ENCODE measurements at places on chromosomes 5 and 9.
A peak's percentile ranks its signal among the peaks of the same experiment; 100 is the strongest.

DNA sequence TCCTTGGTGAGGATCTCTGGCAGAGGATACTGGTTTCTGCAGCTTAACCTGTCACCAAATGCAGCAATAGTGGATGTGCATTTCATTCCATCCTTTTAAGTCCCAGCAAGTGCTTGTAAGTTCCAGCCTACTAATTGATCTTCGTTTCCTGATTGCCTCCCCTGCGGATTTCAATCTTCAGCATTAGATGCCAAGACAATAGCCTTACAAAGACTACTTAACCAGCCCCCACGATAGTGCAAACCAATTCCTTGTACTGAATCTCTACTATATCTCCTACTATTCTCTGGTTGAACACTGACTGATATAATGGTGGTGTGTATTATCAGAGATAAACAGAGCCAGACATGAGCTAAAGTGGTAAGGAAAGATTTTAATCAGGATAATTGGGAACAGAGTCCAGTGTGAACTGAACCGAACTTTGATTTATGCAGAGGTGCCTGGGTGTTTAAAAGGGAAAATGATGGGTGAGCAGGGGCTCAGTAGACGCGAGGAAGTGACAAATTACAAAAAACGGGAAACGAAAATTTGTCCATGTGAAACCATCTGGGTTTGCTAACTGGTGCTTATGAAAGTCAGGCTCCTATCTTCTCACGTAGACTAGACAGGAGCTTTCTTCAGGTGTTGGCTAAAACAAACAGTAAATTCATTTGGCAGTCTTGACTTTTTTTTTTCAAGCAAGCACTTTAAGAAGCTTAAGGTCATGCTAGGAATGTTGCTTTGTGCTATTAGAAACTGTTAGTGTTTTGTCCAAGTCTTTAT, 106.9 kb upstream of the ST8SIA4 start:
- DNase-seq, result no peak

DNA sequence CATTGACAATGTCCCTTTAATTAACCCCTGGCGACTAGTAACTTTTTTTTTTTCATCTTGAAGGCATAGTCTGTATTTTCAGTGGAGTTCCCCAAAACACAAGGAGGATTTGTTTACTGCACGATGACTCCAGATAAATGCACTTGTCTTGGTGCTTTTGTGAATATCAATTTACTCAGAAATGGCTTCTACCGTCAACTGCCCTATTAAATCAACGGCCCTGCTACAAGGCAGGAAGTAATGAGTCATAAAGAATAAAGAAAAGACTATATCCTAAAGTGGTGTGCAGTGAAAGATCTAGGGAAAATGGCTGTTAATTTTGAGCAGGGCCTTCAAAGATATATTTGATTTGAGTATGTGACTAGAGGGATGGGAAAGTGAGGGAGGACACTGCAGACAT, 388.3 kb upstream of the CHD1 start:
- DNase-seq, result no peak

GRCh38 chr5:166302166-166302565, 1989.3 kb upstream of the WWC1 start:
- no peak for DNase-seq

DNA sequence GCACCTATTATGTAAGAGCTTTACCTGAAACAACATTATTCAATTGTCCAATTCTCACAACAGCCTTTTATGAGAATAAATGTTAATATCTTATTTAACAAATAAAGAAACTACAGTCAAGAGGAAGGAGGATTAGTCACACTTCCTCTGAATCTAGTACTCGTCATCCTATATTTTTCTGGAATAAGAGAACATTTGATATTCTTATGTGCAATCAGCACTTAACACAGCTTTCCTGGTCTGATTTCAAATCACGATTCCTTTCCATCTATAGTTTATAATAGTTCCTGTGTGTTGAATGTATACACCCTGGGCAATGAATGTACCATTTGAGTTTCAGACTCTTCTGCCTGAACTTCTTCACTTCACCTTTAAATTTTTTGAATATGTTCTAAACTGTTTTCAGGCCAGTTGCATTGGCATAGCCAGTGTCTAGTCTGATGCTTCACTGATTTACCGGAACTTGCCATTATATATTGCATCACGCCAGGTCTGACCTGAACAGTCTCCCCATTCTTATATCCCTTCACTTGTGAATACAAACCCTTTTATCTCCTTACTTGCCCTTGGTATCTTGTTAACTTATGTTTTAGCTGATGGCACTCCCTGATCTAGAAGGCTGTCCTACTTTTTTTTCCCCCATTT, 698.3 kb downstream of the MAT2B start:
- DNase-seq, result peak; percentile 48

DNA sequence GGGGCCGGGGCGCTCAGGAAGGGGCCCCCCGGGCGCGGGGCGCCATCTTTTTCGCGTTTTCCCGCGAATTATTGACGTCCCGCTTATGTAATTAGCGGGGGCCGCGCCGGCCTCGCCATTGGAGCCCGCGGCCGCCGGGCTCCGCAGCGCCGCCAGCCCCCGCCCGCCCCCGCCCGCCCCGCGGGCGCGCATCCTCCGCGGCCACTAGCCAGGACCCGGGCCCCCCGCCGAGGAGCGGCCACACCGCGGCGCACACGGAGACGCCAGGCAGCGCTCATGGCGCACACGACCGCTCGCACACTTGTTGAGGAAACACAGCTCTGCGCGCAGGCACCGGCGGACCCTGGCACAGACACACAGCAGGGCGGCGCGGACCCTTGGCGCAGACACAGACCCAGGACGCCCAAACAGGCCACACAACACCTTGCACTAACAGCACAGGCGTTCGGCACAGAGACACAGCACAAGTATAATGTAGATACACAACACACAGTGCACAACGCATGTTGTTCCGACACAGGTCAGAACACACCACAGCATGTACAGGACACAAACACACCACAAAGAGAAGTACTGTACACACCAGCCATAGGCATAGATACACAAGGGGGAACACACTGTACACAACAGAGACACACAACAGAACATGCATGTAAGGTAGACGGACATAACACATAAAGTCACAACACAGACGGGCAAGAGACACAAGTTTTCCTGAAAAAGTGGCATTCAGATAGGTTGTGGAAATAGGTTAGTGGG, 467 bp upstream of the PHF19 start:
- peak; percentile 73 for DNase-seq

DNA sequence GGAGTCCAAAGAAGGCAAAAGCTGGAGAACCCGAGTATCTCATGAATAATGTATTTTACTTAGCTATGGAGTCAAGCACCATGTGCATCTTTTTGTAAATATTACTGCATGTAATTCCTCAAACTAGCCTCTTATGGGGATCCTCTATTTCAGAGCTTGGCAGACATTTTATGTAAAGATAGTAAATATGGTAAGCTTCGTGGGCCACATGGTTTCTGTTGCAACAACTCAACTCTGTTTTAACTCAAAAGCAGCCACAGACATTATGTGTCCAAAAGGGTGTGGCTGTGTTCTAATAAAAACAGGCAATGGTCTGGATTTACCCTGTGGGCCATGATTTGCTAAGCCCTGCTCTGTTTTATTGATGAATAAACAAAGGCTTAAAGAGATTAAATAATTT, 17.3 kb downstream of the DAPK1 start:
- no peak for DNase-seq

GRCh38 chr9:8486095-8486494, 686.5 kb upstream of the DMAC1 start:
- peak; percentile 34 for DNase-seq

- no peak for DNase-seq
Observed at GRCh38 chr5:124725622-124726258, 20.7 kb downstream of the ZNF608 start.

GRCh38 chr9:109934136-109934856, 154.3 kb downstream of the PALM2AKAP2 start:
- DNase-seq, result no peak

DNA sequence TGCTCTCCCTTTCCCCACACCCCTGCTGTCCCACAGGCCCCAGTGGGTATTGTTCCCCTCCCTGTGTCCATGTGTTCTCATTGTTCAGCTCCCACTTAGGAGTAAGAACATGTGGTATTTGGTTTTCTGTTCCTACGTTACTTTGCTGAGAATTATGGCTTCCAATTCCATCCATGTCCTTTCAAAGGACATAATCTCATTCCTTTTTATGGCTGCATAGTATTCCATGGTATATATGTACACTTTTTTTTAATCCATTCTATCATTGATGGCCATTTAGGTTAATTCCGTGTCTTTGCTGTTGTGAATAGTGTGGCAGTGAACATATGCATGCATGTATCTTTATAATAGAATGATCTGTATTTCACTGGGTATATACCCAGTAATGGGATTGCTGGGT, 25.6 kb downstream of the FER start:
- no peak for DNase-seq

GRCh38 chr5:169701910-169702451, 64.9 kb downstream of the DOCK2 start:
- DNase-seq, result peak; percentile 58

GRCh38 chr5:122400341-122400740, 88.3 kb downstream of the SNCAIP start:
- DNase-seq, result no peak

- DNase-seq, result no peak
Observed at GRCh38 chr5:89847743-89848142, 561.8 kb downstream of the CETN3 start.

- DNase-seq, result no peak
Observed at GRCh38 chr5:37375091-37375490, 4.0 kb upstream of the WDR70 start.

DNA sequence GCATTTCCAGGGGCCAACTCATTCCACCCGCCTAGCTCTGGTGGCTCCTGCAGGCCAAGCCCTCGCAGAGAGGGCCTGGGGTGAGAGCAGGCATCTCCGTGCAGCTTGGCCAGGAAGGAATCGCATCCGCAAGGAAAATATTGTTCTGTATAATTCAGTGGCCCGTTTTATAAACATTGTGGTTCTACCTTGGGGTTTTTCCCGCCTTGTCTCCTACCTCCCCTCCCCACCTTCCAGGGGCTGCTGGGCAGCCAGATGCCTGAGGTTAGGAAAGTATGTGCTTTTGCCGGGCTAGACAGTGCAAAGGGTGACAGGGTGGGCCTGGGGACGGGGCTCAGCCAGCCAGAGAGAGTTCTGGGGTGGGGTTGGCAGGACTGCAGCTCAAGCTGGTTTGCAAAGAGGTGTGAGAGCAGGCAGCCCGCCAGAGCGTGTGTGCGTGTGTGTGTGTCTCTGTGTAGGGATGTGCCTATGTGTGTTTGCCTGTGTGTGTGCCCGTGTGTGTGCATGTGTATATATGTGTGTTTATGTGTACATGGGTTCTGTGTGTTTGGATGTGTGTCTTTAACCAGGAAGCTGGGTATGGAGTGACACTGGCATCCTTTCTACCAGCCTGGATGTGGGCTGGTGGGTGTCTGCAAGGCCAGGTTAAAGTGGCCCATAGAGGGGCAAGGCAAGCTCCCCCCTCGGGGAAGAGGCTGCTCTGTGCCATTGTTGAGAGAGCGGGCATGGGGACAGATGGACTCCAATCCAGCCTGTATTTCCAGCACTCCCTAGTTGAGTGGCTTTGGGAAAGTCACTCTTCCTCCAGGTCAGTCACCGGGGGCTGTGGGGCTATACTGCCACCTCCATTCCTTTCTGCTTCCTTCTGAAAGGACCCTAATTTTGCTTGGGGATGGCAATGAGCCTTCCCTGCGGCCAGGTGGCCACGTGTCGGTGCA, 10.6 kb upstream of the SLC2A6 start:
- no peak for DNase-seq

DNA sequence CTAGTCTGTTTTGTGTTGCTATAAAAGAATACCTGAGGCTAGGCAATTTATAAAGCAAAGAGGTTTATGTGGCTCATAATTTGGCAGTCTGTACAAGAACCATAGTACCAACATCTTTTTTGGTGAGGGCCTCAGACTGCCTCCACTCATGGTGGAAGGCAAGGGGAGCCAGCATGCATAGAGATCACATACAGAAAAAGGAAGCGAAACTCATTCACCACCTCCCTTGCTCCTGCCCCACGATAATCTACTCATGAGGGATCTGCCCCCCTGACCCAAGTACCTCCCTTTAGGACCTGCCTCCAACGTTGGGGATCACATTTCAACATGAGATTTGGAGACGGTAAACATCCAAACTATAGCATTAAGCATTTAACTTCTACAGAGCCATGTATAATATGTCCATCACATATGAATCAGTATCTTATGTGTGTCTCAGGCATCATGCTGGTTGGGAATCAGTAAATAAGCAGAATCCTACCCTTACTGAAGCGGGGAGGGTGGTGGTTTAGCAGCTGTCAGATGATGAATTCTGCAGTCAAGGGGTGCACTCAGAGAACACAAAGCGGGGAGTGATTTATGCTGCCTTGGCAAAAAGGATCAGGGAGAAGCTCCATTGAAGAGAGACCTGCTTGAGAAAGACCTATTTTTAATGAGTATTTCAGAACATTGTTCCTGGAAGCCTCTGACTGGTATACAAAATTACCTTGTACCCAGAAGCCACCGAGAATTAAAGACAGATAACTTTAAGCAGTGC, 34.8 kb downstream of the HMGXB3 start:
- no peak for DNase-seq

GRCh38 chr9:75876999-75877640, 13.4 kb upstream of the PCSK5 start:
- no peak for DNase-seq

GRCh38 chr9:37938121-37938891, 34.4 kb upstream of the SLC25A51 start:
- peak; percentile 93 for DNase-seq

DNA sequence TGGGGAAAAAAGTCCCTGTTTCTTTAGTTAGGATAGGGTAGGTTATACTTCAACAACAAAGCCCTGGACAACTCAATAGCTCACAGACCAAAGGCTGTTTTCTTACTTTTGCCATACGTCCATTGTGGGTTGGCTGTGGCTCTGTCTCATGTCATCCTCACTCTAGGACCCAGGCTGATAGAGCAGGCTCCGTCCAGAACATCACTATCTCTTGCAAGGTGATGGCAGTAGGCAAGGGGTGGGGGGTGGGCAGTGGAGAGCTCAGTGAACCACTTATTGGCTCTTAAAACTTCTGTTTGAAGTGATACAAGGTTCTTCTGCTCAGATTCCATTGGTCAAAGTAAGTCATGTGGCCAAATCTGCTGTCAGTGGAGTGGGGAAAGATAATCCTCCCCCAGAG, 126.4 kb downstream of the CMYA5 start:
- no peak for DNase-seq

GRCh38 chr5:134877159-134877558, 3.0 kb downstream of the TXNDC15 start:
- no peak for DNase-seq

DNA sequence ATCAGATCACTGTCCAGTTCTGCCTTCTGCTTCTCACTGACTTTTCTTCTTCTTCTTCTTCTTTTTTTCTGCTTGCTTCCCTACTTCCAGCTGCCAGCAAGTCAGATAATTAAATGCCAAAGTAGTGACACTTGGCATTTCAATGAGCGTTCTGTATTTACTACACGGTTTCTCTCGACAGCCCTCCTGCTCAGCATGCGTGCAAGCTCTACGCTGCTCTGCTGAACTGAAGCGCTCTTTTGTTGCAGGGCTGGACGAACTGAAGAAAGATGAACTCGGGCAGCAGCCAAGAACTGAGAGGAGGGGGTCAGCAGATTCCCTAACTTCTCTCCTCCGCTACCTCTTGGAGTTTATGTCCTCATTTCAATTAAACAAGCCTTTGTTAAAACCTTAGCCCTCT, 319.1 kb downstream of the GLIS3 start:
- DNase-seq, result peak; percentile 74

Measured in fibroblast of skin of back (primary cell).